ENCODE measurements at places on chromosomes 6 and 20.
A peak's percentile ranks its signal among the peaks of the same experiment; 100 is the strongest.

- peak; percentile 4 for DNase-seq
Measured at GRCh38 chr20:12966468-12967085, 42.2 kb upstream of the SPTLC3 start.

DNA sequence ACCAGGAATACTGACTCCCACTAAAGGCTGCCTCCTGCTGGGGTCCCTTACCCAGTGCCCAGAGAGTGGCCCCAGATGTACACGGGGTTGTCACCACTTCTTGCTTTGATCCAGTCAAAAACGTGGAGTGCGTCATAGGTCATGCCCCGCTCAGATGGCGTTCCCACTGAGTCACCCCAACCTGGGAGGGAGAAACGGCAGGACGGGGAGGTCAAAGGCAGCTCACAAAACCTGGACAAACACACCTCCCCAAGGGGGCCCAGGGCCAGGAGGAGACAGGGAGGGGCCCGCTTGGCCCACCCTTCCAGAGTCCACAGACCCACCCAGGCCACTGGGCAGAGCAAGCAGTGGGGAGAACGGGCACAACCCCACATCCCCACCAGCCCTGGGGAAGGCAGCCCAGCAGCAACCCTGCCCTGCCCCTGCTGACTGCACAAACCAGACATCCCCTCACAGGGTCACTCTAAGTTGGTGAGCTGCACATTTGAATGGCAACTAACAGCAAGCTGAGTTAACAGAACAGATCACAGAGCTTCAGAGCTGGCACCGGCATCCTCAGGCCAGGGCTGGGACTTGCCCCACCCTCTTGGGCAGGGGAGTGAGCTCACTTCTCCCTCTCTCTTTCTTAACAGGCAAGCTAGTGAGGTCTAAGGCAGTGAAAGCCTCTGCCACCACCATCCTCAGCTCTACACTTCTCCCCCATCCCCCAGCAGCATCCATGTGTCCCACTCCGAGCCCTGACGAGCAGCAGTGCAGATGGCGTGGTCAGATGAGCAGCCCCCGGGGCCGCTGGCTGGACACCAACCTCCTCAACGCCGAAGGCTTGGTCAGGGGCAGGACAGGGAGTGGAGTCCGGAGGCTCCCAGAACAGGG is 61.7 kb downstream of the PYGB start:
- DNase-seq, result no peak

GRCh38 chr6:33299237-33299944 is 649 bp upstream of the RGL2 start:
- peak; percentile 80 for DNase-seq

GRCh38 chr20:6169251-6169650 is 46.4 kb upstream of the FERMT1 start:
- no peak for DNase-seq

DNA sequence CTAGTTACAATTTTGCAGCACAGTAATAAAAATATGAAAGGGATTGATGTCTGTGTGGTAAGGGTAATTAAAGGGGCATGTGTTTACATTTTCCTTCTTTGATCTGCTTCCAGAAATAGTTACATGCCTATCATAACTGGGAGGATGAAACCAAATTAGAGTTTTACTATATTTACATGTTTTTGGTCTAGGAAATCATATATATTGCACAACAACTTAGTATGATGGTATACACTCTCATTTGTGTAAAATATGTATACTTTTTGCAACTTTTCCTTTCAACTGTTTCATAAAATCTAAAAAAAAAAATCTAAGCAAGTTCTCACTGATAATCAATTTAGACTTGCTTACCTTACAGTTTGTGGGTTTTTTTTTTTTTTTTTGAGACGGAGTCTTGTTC is 32.2 kb downstream of the DCBLD1 start:
- no peak for DNase-seq

GRCh38 chr6:157809613-157810012 is 13.4 kb upstream of the SNX9 start:
- DNase-seq, result no peak

- DNase-seq, result no peak
Measured at GRCh38 chr6:11258260-11259237, 26.1 kb upstream of the NEDD9 start.

DNA sequence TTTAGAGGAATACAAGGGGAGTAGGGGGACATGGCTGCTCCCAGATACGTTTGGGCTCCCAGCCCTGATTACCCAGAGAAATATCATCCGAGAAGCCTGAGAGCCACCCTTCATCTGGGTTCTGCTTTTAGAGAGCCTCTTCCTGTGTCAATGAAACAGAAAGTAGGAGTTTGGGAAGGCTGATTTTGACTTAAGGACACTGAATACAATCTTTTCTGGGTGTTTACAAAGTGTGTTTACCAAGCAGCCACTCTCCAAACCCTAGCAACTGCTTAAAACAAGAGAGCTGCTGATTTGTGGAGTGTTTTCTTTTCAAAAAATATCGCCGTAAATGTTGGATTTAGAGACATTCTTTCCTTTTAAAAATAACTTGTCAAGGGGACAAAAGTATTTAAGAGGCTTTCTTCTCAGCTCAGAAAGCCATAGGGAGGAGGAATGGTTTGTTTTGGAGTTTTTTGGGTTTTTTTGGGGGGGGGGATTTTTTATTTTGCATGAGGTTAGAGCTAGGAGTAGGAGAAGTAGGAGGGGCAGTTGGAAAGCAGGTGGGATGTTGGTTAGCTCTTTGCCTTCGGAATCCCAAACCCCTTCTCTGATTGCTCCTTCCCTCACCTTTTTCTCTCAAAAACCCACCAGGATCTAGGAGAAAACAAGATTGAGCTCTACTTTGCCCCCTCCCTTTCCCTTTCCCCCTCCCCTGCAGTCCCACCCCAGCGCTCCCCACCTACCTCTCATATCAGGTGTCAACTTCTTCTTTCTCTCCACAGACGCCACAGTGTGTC is 12.4 kb downstream of the MAFB start:
- DNase-seq, result no peak

DNA sequence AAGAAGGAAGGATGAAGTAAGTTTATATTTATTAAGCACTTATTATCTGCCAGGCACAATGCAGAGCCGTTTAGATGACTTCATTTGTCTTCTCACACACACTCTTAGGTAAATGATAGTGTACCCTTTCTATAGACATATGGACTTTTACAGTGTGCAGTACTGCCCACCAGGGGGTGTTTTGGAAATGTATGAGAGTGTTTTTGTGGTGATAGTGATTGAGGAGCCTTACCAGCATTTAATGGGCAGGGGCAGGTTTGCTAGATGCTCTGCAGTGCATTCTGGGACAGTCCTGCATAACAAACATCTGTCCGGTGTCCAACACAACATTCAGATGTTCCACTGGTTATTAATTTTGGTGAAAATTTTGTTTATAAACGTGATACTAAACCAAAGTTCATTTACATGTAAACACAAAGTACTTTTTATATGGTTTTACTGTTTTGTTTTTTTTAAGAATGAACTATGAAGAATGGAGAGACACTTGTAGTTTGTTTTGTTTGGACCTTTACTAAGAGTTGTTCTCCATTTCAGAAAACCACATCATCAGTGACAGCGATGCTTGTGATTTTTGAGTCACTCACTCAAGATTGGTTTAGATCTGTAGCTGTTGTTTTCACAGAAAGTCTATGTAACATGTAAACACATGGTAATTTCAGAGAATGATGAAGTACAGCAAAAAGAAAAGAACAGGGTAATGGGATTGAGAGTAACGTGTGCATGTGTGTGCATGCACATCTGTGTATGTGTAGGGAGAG is 19.9 kb downstream of the KCNS1 start:
- DNase-seq, result no peak

- no peak for DNase-seq
Measured at GRCh38 chr20:46277602-46278001, 30.7 kb downstream of the CDH22 start.

- no peak for DNase-seq
Measured at GRCh38 chr6:50653253-50653652, 60.1 kb upstream of the TFAP2D start.

- no peak for DNase-seq
Measured at GRCh38 chr6:138410048-138410735, 6.2 kb downstream of the HEBP2 start.

- no peak for DNase-seq
Measured at GRCh38 chr6:123518441-123519188, 118.1 kb downstream of the TRDN start.

DNA sequence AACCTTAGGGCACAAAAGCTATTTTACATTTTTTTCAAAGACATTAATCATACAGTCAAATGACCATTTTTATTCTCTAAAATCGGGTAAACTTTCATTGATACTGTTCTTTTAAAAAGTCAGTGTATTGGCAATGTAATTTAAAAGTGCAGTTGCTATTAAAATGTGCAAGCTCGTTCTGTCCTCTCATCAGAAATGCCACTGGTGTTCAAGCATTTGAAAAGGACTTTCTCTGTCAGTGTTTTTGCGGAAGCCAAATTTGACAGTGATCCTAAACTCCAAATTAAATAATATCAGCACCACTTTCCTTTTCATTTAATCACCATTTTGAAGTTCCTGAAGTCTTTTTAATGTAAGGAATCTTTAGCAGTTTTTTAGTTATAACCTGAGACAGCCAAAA is 69.6 kb downstream of the AFG1L start:
- no peak for DNase-seq

DNA sequence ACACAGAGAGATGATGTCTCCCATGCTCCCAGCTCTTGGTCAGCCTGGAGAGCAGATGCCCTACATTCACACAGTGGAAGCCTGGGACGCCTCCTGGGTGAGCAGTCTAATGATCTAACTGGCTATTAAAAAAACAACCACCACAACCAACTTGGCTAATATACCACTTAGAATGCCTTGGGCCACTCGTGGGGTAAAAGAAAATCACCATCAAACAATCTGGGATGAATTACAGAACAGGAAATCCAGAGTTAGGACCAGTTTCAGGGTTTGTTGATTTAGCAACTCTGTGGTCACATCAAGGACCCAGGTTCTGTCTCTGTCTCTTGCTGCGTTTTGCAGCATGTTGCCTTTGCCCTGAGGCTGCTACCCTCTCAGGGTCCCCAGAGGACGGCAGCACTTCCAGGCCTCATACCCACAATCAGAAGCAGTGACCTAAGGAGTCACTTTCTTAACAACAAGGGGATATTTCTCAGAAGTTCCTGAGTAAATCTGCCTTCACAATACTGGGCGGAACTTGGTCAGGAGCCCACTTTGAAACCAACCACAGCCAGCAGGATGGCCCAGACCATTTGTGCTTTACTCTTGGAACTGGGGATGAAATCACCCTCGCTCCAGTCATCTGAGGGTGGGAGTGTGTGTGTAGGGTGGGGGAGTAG is 118.7 kb downstream of the CLIC5 start:
- DNase-seq, result no peak

DNA sequence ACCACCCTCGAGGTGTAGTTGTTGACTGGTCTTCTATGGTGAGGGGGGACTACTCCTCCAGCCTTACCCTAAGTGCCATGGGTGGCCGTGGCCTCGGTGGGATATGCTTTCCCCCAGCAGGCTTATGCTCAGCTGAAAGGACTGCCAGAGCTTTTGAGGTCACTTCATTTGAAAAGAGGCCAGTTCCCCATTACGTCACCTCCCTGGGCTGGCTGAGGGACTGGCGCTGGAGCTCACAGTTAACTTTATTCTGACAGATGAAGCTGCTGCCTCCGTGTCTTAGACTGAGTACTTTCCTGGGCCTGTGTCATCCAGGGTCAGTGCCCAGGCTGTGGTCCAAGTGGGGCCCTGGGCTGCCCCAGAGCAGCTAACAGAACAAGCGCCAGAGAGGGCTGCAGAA is 42.8 kb upstream of the PCMTD2 start:
- no peak for DNase-seq

DNA sequence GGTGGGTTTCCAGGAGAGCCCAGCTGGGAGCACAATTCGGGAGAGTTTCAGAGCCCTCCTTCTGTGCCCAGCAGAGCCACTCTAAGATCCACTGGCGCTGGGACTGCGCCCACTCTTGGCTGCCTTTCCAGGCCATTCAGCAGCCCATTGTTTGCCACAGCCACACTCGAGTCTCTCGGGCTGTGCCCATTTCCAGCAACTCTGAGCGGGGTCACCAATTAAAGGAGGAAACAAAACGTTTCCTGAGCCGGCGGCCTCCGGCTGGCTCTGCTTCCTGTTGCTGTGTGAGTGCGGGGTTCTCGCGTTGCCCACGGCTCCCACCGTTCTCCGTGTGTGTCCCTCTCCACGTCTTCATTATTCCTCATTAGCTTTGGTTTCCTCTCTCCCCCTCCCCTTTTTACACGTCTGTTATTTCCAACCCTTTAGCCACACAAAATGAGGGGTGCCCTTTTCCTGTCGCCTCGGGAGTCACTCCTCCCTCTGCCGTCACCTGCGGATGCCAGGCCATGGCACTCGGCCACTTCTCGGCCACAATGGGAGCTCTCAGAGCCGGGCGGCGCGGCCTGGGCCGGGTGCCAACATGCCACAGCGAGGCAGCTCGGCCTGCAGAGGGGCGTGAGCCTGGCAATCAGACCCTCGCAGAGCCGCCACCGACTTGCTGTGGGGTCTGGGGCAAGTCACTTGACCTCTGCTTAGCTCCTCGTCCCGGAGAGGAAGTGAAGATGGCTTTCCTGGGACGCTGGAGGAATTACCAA is 94.3 kb upstream of the NKX2-2 start:
- DNase-seq, result peak; percentile 79

DNA sequence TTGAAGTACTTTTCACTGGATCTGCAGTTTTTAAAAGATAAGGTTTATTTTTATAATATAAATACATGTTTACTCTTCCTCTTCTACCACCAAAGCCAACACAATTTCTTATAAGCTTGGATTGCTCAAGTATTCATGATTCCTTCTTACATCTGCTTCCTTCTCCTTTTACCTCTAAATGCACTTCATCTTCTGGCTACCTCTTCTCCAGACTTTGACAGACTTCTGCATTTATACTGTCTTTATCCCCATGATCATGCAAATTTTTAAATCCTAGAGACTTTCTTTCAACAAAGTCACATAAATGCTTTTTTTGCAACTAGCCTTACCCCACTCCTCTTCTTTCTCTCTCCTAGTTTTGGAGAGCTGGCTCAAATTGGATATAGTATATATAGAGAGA is 142.9 kb downstream of the TFAP2B start:
- DNase-seq, result no peak

- no peak for DNase-seq
Measured at GRCh38 chr20:10357974-10358373, 76.0 kb downstream of the MKKS start.

- DNase-seq, result no peak
Measured at GRCh38 chr6:170106906-170107525, 183.9 kb downstream of the DLL1 start.

- no peak for DNase-seq
Measured at GRCh38 chr6:48036316-48036715, 74.7 kb downstream of the PTCHD4 start.

- no peak for DNase-seq
Measured at GRCh38 chr20:58682656-58683531, 9.7 kb upstream of the NPEPL1 start.

- DNase-seq, result no peak
Measured at GRCh38 chr6:128144320-128144719, 243.5 kb upstream of the THEMIS start.

GRCh38 chr6:13089296-13089994 is 238.9 kb downstream of the TBC1D7 start:
- no peak for DNase-seq

Data from amygdala (tissue), 56 donors.